Umbilical cord (tissue), 2 donors: ENCODE measurements at places on chromosomes 7 and 10. TPM values are rescaled to one million over a fixed set of nuclear protein-coding genes. Genes with fewer than 3 reads are reported as not detected.

DNA sequence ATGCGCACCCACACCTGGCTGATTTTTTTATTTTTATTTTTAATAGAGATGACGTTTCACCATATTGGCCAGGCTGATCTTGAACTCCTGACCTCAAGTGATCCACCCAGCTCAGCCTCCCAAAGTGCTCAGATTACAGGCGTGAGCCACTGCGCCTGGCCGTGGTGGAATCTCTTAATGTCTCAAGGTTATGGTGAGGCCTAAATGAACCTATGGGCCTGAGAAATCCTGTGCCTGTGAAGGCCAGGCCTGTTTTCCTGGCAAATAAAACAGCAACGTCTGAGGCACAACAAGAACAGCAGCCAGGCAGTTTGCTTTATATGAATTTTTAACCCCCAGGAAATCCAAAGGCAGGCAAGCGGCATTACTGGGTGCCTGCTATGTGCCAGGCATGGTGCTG, 297.5 kb upstream of the ZMIZ1 start:
- DNase-seq, result peak; percentile 55

GRCh38 chr7:130946114-130946513, 212.1 kb upstream of the KLF14 start:
- no peak for DNase-seq

DNA sequence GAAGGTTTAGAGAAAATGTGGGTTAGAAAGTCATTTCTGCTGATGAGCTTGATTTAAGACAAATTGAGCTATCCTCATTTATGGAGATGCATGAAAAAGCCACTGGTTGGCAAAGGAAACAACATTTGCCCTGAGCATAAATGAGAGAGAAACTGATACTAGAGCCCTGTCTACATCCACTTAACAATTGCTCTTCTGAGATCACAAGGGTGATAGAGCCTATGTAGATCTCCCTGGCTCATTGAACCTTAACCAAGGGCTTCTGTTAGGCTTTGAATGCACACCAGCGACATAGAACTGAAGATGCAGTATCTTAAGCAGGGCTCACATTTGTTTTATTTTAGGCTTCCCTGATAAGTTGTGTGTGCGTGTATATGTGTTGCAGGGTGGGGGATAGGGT, 35.0 kb downstream of the GPR141 start:
- DNase-seq, result no peak

GRCh38 chr7:68697796-68698280, 900.4 kb upstream of the AUTS2 start:
- DNase-seq, result peak; percentile 55

Gene NEUROG3
- 0.48 TPM for total RNA-seq

Gene ASZ1
- total RNA-seq, result 4.8 TPM

Gene CDK1
- total RNA-seq, result 19.3 TPM

Gene ZNF394
- 35.6 TPM for total RNA-seq

Gene SORCS1
- total RNA-seq, result 5.8 TPM
